Right ventricle myocardium inferior (tissue), 1 donor: ENCODE measurements at places on chromosomes 16 and 17. TPM values are rescaled to one million over a fixed set of nuclear protein-coding genes. Genes with fewer than 3 reads are reported as not detected.

CNTNAP4 gene
- total RNA-seq: not detected

SCARF1 gene
- 12.4 TPM for total RNA-seq

LPO gene
- not detected for total RNA-seq

EME1 gene
- 0.60 TPM for total RNA-seq

WFDC1 gene
- 1.5 TPM for total RNA-seq

SRCAP gene
- 39.7 TPM for total RNA-seq

KRT39 gene
- total RNA-seq: not detected

SRL gene
- 419 TPM for total RNA-seq

CSH1 gene
- total RNA-seq: not detected

KIF18B gene
- 2.5 TPM for total RNA-seq

- no peak for DNase-seq
Measured at GRCh38 chr16:85301231-85301630, 189.0 kb upstream of the CIBAR2 start.

GRCh38 chr16:29811170-29811895 is 660 bp upstream of the PRRT2 start:
- DNase-seq: peak; percentile 99

DNA sequence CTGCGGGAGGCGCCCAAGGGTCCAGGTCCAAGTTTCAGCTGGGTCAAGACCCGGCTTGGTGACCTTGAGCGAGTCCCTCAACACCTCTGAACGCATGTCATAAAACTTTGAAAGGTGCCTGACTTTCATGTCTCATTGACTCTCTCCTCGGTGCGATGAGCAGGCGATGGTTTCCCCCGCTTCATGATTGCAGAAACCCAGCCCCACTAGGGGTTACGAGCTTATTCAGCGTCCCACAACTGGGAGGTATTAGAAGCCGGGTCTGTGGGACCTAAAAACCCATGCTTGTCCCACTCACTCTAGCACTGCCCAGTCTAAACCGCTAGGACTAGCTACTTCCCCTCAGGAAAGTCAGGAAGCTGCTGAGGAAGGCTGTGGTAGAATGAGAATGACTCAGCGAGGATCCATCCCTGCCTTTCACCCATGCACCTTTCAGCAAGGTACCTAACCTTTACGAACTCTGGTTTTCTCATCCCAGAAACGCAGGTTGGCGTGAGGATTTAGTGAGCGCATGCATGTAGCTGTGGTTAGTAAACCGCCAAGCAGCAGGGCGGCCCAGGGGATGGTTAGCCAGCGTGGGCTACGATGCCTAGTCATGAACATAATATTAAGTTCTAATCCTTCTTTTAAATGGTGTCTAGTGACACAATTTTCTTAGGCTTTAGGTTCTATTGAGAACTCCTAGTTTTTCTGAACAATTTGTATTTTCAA is 26.2 kb upstream of the RFFL start:
- peak; percentile 72 for DNase-seq

GRCh38 chr17:19357761-19358160 is 4.8 kb downstream of the B9D1 start:
- no peak for DNase-seq

DNA sequence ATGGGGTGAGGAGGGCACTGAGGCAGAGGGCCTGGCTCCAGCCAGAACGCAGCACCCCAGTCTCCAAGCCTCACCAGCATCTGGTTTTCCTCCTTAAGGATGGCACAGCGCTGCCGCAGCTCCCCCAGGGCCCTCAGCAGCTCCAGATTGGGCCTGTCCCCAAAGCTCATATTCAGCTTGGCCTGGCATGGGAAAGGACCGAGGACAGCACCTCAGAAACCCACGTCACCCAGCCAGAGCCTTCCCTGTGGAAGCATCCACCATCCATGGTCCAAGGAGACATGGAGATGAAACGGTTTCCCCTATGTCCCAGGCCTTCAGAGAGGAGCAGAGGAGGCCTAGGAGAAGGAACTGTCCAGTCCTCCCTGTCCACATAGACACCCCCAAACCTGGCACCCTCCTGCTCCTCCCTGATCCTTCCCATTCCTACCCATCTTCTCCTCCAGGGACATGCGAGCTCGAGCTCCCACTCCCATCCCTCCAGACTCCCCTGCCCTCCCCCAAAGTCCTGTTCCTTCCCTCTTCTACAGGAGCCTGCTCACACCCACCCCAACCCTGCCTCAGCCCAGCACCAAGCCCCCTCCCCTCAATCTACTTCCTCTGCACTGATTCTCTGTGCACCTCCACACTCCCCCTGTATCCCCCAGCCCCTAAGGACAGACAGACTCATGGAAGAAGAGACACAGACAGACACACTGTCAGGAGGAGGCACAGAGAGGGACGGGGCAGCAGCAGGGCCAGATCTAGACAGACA is 1.8 kb downstream of the TSPOAP1 start:
- no peak for DNase-seq

- DNase-seq: no peak
Measured at GRCh38 chr17:31697838-31698237, 161.2 kb downstream of the COPRS start.

GRCh38 chr17:8121681-8122421 is 2.1 kb downstream of the HES7 start:
- DNase-seq: no peak

- DNase-seq: no peak
Measured at GRCh38 chr17:79933863-79934652, 94.8 kb upstream of the CBX4 start.

- DNase-seq: no peak
Measured at GRCh38 chr17:12098568-12098967, 77.9 kb downstream of the MAP2K4 start.

DNA sequence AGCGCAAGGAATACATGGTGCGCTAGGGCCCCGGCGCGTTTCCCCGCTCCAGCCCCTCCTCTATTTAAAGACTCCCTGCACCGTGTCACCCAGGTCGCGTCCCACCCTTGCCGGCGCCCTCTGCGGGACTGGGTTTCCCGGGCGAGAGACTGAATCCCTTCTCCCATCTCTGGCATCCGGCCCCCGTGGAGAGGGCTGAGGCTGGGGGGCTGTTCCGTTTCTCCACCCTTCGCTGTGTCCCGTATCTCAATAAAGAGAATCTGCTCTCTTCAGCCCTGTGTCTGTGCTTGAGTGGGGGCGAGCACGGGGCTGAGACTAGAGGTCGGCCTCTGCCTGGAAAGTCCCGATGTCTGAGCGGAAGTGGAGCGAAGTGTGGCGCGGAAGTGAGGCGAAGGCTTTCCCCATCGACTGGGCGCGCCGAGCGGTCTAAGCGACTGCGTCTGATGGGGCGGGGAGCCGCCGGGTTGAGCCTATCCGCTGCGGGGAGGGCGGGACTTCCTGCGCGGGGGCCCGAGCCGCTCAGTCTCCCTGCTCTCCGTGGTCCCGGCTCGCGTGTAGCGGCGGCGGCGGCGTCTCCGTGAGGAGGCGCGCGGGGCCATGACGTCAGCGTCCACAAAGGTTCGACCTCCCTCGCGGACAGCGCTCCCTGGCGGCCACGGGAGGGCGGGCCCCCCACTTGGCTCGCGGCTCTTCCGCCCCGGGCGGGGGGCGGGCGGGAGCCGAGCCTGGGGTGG is 2.0 kb downstream of the RNASEK start:
- peak; percentile 99 for DNase-seq

DNA sequence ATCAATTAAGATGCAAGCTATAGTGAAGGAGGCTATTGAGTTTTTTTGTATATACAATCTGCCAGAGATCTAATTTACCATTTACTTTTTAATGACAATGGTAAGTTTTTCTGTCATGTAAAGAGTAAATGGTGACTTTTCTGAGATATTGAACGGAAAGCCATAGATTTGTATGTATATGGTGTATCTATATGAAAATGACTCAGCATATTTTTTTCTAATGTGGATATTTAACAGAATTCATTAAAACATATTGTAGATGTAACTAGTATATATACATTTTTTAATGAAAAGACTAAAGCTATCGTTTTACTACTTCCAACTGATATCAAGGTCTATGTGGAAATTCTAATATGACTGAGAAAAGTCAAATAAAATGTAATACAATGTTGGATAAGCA is 34.1 kb downstream of the CNTNAP4 start:
- DNase-seq: no peak

GRCh38 chr17:27945333-27945616 is 52.1 kb upstream of the LYRM9 start:
- no peak for DNase-seq

DNA sequence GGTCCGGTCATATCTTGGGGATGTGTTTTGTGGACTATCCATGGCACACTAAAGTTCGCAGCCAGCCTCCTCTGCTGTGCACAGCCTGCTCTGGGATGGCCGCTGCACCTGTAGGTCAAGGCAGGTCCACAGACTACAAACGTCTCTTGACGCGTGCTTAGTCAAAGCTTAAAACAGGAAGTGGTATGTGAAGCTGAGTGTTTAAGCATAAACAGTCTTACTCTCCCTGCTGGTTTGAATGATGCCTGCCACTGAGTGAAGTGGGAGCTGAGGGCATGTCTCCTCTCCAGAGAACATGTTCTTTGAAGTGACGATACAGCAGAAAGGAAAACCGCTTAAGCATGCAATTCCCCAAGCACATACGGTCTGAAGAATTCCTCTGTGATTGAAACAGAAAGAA is 365.6 kb downstream of the SLC39A11 start:
- DNase-seq: no peak
